CD4-positive, alpha-beta T cell treated with Interleukin-21 for 1 hour (primary cell): ENCODE measurements at places on chromosomes 4 and X.

- DNase-seq, result no peak
Observed at GRCh38 chr4:79869597-79870237, 203.3 kb downstream of the ANTXR2 start.

DNA sequence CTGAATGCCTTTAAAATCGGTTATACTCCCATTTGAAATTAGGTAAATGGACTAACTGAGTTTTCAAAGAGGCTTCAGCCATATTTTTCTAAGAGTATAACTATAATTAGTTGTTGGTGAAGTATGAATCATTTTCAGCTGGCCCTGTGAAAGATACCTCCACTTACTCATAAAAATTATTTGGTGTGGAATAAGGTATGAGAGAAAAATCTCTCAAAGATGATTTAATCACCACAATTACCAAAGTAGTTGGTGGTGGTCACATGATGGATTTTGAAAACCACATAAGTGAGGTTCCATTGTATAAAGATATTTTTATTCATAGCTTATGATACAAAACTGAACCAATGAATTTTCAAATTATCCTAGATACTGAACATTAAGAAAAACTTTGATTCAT, 9.0 kb upstream of the KLHL2 start:
- DNase-seq, result no peak

- no peak for DNase-seq
Observed at GRCh38 chr4:148634476-148634875, 192.3 kb upstream of the NR3C2 start.

- no peak for DNase-seq
Observed at GRCh38 chrX:103538728-103539127, 19.4 kb upstream of the RAB40A start.

DNA sequence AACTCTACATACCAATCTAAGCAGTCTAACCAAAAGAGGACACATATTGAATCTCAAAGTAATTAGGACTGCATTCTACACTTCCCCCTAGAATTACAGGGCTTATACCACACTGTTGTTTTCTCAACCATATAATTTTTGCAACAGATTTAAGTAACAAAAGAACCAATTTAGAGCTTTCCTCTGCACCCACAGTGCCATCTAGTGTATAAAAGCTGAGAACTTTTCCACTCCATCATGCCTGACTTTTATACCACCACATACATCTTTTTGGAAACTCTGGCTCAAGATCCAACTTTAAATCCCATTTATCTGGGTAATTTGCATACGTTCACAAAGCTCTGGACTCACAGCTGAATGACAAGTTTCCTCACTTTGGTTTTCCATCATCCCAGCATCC, 99.5 kb downstream of the EFHC2 start:
- DNase-seq, result peak; percentile 48

- DNase-seq, result no peak
Observed at GRCh38 chr4:174279433-174280155, 3.9 kb downstream of the FBXO8 start.

GRCh38 chrX:135695471-135695870, 18.0 kb upstream of the CT45A1 start:
- DNase-seq, result no peak

- DNase-seq, result no peak
Observed at GRCh38 chr4:14864365-14865030, 137.8 kb upstream of the CPEB2 start.

- no peak for DNase-seq
Observed at GRCh38 chrX:118126286-118126685, 9.7 kb upstream of the KLHL13 start.

GRCh38 chr4:168550064-168550766, 53.4 kb downstream of the PALLD start:
- DNase-seq, result no peak

- DNase-seq, result peak; percentile 49
Observed at GRCh38 chrX:65528705-65529340, 5.8 kb downstream of the LAS1L start.

DNA sequence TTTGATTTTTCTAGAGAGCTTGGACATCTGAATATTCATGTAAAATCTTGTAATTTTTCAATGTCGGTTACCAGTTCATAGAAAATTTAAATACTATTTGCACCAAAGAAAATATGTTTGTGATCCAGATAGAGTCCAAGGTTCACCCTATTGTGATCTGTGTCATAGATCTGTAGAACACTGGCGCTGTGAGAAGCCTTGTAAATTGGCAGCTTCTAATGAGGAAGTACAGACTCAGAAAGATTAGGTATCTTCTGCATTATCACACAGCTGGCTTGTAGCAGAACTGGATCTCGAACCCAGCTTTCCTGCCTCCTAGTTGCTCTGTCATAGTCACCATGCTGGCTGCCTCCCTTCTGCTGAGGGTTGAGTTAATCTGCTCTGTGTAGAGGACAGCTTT, 106.5 kb upstream of the PAK3 start:
- no peak for DNase-seq

DNA sequence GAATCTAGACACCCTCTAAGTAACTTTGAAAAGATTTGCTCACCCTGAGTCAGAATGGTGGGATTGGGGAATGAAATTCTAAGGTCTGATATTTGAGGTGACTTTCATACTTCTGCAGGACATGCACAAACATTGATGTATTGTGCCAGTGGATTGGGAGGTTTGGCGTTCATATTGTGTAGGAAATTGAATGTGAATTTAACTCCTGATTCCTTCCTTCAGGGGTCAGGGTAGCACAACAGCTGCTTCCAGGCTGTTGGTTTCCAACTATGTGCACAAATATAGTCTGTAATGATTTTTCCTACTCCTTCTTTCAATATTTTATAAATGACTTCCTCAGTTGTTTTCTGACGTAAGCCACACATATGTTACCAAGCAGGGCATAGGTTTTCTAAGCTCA, 3.1 kb downstream of the IL1RAPL1 start:
- DNase-seq, result no peak

GRCh38 chr4:72311291-72311690, 257.7 kb downstream of the ADAMTS3 start:
- DNase-seq, result no peak

- DNase-seq, result peak; percentile 54
Observed at GRCh38 chrX:140712413-140713173, 3.0 kb downstream of the LINC00632 start.
